ENCODE measurements at places on chromosomes 12 and 14.

DNA sequence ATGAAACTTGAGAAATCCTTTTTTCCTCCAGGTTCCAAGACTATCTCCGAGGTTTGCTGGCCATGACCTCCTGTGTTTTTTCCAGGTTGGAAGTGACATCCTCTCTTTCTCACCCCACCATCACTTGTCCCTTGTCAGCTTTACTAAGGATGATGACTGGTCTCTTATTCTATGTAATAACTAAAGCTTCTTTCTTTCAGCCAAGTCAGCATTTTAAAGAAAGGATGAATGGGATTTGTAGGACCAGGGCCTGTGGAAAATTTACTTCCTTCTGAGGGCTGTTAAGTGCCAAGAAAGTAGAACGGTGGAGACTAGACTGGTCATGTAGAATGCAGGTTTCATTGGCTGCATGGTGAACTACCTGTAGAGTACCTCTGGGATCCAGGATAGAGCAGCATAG is 73.6 kb downstream of the FIGNL2 start:
- no peak overlapping the region for H3K4me3 ChIP-seq
- DNase-seq: no peak

- no peaks in the 10 kb centered on the region for H3K27me3 ChIP-seq
- DNase-seq: no peak
- H3K36me3 ChIP-seq: no peaks in the 10 kb centered on the region
- peaks cover 30% of the 10 kb centered on the region for H3K4me1 ChIP-seq
- no peak overlapping the region for H3K4me3 ChIP-seq
These were observed 392.5 kb upstream of the RGS6 start for GRCh38 chr14:71539650-71540285.

DNA sequence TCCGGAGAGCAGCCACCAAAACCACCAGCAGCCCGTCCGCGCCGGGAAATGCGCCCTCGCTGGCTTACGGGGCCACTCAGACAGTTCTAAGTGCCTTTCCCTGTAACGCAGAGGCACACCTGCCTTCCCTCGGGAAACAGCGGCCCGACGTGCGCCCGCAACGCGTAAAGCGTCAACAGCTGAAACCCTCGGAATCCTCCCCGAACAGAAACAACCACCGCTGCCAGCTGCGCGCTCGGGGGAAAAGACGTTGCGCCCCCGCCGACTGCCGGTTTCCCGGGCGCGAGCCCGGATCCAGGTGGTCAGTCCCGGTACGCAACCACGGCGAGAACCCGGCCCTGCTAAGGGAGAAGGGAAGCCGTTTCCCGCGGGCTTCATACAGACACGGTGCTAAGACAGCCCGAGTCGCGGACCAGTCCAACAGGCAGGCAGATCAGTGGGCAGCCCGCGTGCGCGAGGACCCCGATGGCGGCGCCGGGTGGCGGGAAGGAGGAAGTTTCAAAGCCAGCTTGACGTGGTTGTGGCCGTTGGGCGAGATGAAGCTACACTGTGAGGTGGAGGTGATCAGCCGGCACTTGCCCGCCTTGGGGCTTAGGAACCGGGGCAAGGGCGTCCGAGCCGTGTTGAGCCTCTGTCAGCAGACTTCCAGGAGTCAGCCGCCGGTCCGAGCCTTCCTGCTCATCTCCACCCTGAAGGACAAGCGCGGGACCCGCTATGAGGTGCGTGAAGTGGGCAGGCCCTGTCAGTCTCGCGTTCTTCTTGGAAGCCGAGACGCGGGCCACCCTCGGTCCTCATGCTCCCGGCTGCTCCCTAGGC is at the start of gene LRR1:
Gene LRR1, plus strand, starts transcription at position 456 of the 816 bp plus-strand sequence. Its CDS starts 81 bp downstream, at position 537.
- H3K27ac ChIP-seq: peak within 1 kb of the TSS; percentile 98
- peak; percentile 89 for DNase-seq
- H3K36me3 ChIP-seq: peaks cover 14% of the 10 kb centered on the region
- no peaks in the 10 kb centered on the region for H3K27me3 ChIP-seq
- H3K4me3 ChIP-seq: peak within 1 kb of the TSS; percentile 98
- peaks cover 18% of the 10 kb centered on the region for H3K4me1 ChIP-seq

DNA sequence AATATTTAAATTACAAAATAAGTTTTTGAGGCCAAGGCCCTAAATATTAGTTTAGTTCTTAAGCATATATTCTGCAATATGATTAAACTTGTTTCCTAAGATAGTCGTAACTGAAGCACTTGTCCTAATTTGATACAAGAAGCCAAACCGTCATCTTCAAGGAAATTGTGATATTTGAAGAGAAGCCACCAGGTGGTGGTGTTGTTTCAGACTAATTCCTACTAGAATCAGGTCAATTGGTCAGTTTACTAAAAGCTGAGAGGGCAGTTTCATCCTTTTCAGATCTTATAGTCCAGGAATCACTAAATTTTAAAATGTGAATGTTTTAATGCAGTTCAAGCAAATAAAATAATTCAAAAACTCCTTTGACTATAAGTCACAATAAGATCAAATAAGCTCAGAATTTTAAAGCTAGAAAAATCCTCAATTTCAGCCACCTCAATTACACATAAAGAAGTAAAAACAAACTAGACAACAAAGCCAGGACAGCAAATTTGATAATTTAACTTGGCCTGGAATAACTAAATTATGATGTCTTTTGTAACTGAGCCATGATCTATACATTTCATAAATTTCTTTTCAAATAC is 7.1 kb upstream of the ARL1 start:
- no peak overlapping the region for H3K27ac ChIP-seq
- H3K27me3 ChIP-seq: peaks cover 8% of the 10 kb centered on the region
- peaks cover 2% of the 10 kb centered on the region for H3K4me1 ChIP-seq
- H3K4me3 ChIP-seq: no peak overlapping the region
- H3K36me3 ChIP-seq: no peaks in the 10 kb centered on the region

DNA sequence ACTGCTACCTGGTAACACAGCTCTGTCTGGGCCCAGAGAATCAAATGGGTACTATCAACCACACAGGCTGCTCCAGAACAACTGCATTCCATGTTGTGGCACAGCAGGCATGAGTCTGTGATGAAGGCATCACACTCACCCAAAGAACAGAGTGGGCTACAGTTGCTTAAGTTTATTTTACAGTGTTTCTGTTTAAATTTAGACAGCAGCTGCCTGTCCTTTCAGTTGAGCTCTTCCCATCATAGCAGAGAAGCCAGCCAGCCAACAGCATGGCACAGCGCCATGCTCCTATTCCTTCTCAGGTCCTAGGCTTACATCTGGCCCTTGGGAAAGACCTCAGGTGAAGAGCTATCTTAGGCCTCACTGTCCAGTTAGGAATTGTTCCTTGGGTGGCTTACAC is 147.0 kb upstream of the FRMD6 start:
- H3K4me1 ChIP-seq: no peaks in the 10 kb centered on the region
- no peaks in the 10 kb centered on the region for H3K36me3 ChIP-seq
- no peak for DNase-seq
- H3K4me3 ChIP-seq: no peak overlapping the region
- H3K27me3 ChIP-seq: peaks cover 11% of the 10 kb centered on the region
- no peak overlapping the region for H3K27ac ChIP-seq

GRCh38 chr14:89418976-89419375 is 1.9 kb upstream of the FOXN3 start:
- peak overlapping the region; percentile 97 for H3K27ac ChIP-seq
- no peaks in the 10 kb centered on the region for H3K27me3 ChIP-seq
- peaks cover 68% of the 10 kb centered on the region for H3K4me1 ChIP-seq
- DNase-seq: peak; percentile 39
- H3K4me3 ChIP-seq: peak overlapping the region; percentile 92

DNA sequence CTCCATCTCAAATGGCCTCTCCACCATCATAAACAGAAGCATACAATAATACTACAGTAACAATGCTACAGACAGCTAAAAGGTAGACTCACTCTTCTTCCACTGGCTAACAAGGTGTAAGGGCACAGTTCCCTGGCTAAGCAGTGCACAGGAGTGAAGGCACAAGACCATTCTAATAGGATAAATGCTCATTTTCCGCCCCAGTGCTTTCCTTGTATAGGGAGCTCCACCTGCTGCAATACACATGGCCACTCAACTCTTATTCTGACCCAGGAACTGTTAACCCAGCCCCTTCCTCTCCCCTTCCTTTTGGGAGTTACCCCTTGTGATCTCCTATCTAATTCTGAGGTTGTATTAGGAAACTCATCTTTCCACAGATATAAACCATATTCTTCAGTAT is 124.6 kb downstream of the KCNK10 start:
- H3K4me1 ChIP-seq: no peaks in the 10 kb centered on the region
- H3K27ac ChIP-seq: no peak overlapping the region
- H3K36me3 ChIP-seq: no peaks in the 10 kb centered on the region

GRCh38 chr12:95851606-95852005 is 7.1 kb upstream of the SNRPF start:
- peaks cover 4% of the 10 kb centered on the region for H3K27me3 ChIP-seq
- H3K36me3 ChIP-seq: no peaks in the 10 kb centered on the region
- no peak for DNase-seq
- H3K27ac ChIP-seq: no peak overlapping the region

DNA sequence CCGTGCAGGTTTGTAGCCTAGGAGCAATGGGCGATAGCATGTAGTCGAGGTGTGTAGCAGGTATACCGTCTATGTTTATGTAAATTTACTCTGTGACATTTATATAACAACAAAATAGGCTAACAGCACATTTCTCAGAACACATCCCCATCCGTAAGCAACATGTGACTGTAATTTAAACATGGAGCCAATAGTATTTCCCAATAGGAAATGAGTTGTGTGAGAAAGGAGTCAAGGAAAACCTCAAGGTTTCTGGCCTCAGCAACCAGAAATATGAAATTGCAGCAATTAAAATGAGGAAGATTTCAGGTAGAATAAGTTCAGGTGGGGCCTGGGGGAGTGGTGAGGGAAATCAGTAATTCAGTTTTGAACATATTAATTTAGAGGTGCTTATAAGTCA is 136.0 kb downstream of the MSRB3 start:
- H3K4me1 ChIP-seq: no peaks in the 10 kb centered on the region
- DNase-seq: no peak
- H3K27me3 ChIP-seq: no peaks in the 10 kb centered on the region

DNA sequence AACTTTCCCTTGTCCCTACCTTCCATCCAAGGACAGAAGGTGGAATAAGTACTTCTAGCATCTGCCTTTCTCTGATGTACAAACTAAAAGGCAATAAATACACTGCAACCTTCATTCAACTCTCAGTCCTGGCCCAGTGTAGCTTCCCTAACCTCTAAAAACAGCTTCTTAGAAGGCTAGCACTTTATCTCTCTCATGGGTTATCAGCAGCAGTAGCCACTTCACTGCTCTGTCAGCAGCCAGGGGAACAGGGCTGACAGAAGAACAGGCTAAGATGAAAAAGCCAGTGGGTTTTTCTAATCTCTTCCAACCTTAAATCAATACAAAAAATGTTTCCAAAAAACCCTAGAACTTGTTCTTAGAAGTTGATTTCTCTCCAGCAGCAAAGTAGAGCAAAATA is 13.2 kb downstream of the BAZ2A start:
- H3K27me3 ChIP-seq: no peaks in the 10 kb centered on the region
- peaks cover 22% of the 10 kb centered on the region for H3K4me1 ChIP-seq
- peaks cover 40% of the 10 kb centered on the region for H3K36me3 ChIP-seq

- peak overlapping the region; percentile 94 for H3K27ac ChIP-seq
- H3K4me1 ChIP-seq: peaks cover 63% of the 10 kb centered on the region
- H3K27me3 ChIP-seq: no peaks in the 10 kb centered on the region
- H3K4me3 ChIP-seq: peak overlapping the region; percentile 89
- DNase-seq: no peak
- H3K36me3 ChIP-seq: no peaks in the 10 kb centered on the region
These were observed 502 bp downstream of the ITGA5 start for GRCh38 chr12:54418441-54419087.

- no peak overlapping the region for H3K4me3 ChIP-seq
- no peaks in the 10 kb centered on the region for H3K36me3 ChIP-seq
- DNase-seq: no peak
- H3K27me3 ChIP-seq: peaks cover 1% of the 10 kb centered on the region
- no peaks in the 10 kb centered on the region for H3K4me1 ChIP-seq
These were observed 55.3 kb downstream of the GALNT16 start for GRCh38 chr14:69315301-69315700.

GRCh38 chr14:37590428-37591139 is 4.5 kb downstream of the FOXA1 start:
- H3K27ac ChIP-seq: no peak overlapping the region
- H3K27me3 ChIP-seq: peaks cover 70% of the 10 kb centered on the region
- no peak for DNase-seq
- H3K36me3 ChIP-seq: peaks cover 7% of the 10 kb centered on the region

DNA sequence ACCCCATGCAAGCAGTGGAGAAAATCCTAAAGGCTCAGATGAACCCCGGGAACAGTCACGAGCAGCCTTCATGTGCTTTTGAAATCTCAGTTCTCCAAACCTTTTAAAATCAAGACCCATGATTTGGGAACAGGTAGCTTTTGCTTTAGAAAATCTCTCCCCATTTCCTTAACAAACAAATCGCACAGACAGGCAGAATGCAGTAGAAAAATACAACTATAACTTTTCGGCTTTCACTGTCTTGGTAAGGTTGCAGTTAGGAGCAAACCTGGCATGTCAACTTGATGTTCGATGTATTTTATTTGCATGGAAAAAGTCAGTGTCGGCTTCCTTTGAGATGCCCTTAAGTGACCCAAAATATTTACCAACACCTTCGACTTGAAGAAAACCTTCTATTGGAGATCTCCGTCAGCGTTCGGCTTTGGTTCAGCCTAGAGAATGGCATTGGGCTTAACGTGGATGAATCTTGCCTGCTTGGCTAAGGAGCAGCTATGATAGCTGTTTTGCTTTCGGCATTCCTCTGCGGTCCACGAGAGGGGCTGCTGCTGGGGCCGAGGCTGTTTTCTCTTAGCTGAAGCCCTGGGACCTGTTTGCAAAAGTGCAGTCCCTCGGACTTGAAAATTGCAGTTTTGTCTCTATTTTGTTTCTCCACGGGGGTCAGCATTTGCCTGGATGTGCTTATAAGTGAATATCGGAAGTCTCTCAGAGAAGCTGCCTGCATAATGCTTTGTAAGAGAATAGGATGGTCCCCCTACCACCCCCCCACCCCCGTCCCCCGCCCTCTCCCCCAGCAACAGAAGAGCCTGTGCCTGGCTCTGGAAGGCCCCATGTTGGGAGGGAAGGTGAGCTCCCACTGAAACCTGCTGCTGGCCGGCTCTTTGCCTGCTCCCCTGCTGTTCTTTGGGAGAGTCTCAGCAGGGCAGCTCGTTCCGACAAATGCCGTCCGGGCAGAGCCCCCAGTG is 122.8 kb downstream of the AACS start:
- H3K4me1 ChIP-seq: peaks cover 2% of the 10 kb centered on the region
- no peak overlapping the region for H3K27ac ChIP-seq
- peaks cover 57% of the 10 kb centered on the region for H3K27me3 ChIP-seq
- no peaks in the 10 kb centered on the region for H3K36me3 ChIP-seq
- DNase-seq: no peak
- H3K4me3 ChIP-seq: no peak overlapping the region

DNA sequence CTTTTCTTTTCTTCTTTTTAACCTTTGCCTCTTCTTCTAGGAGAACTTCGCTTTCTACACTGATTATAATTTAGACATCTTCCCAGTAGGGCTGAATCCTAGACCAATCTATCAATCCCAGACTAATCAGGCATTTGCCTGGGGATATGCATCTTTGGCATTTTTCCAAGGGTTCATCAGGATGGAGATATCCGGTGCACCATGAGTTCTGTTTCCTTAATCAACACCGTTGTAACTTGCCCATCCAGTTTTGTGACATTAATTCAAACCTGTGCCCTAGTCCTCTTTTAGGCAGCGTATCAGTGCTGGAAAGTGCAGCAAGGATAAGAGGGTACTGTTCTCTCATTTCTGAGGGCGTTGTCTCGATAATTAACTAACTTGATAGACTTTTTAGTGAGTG is 617 bp upstream of the MGP start:
- no peaks in the 10 kb centered on the region for H3K36me3 ChIP-seq
- no peak overlapping the region for H3K27ac ChIP-seq
- DNase-seq: no peak
- H3K4me3 ChIP-seq: no peak overlapping the region
- peaks cover 5% of the 10 kb centered on the region for H3K27me3 ChIP-seq

Data from activated CD8-positive, alpha-beta T cell treated with anti-CD3 and anti-CD28 coated beads for 36 hours (primary cell).